ENCODE measurements at places on chromosomes 11 and 22.

GRCh38 chr11:65906602-65907001 is 6.4 kb upstream of the FOSL1 start:
- no peak for DNase-seq

DNA sequence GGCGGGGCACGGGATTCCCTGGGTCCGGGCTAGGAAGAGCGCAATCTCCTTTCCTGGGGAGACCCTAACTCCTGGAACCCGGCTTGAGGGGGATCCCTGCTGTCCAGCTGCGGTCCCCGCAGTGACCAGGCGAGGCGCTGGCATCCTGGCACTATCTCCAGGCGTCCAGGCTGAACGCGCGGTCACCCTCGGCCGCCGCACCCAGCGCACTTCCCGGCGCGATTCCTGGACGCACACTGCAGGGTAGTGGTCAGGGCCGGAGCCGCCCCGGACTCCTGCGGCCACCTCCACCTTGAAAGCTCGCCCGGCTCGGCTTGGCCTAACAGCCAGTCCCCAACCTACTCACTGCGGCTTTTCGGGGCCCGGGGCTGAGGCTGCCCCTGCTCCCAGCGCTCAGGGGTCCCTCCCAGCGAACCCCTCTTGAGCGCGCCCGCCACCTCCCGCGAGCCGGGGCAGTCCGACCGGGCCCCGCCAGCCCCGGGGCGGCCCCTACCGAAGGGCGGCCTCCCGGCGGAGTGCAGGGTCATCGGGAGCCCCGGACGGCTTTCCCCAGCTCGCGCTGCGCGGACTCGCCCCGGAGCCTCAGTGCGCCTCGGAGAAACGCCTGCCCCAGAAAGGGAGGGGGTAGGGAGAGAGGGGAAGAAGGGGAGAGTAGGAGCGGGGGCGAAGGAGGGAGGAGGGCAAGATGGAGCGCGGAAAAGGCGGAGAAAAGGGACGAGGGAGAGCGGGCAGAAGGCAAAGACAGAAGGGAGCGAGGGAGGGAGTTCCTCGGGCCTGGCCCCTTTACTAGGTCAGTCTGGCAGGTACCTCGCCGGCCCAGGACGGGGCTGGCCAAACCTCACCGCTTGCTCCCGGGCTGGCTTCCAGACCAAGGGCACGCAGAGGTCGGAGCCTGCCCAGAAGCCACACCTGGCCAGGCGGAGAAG is 1.0 kb downstream of the POU2AF3 start:
- DNase-seq: peak; percentile 52

DNA sequence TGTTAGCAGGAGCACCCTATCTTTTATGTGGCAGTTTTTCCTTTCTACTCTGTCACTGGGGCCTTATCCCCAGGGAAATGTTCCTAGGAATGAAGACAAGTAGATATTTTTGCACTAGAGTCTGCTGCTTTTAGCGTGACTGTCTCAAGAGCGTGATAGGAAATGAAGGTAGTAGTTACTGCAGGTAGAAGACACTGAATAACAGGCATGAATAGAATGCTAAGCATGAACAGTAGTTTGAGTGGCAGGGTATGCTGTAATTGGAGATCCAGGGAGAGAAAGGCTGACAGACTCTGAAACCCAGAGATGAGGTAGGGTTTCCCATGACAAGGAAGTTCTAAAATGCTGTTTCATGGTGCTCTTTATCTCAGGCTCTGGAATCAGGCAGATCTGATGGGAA is 475.1 kb downstream of the NELL1 start:
- no peak for DNase-seq

GRCh38 chr11:113385749-113386148 is 1.8 kb upstream of the ANKK1 start:
- DNase-seq: no peak

DNA sequence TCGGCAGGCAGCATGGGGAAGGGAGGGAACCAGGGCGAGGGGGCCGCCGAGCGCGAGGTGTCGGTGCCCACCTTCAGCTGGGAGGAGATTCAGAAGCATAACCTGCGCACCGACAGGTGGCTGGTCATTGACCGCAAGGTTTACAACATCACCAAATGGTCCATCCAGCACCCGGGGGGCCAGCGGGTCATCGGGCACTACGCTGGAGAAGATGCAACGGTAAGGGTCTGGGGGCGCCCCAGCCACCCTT is 204 bp downstream of the FADS2 start:
- no peak for DNase-seq

- no peak for DNase-seq
Measured at GRCh38 chr11:100810146-100810545, 123.1 kb downstream of the ARHGAP42 start.

- DNase-seq: no peak
Measured at GRCh38 chr22:39101226-39101625, 4.2 kb downstream of the APOBEC3H start.

- peak; percentile 73 for DNase-seq
Measured at GRCh38 chr11:33987975-33988580, 63.5 kb upstream of the CAPRIN1 start.

- DNase-seq: no peak
Measured at GRCh38 chr11:23413057-23413456, 552.8 kb upstream of the CCDC179 start.

GRCh38 chr11:20374741-20375300 is 11.3 kb downstream of the HTATIP2 start:
- DNase-seq: no peak

DNA sequence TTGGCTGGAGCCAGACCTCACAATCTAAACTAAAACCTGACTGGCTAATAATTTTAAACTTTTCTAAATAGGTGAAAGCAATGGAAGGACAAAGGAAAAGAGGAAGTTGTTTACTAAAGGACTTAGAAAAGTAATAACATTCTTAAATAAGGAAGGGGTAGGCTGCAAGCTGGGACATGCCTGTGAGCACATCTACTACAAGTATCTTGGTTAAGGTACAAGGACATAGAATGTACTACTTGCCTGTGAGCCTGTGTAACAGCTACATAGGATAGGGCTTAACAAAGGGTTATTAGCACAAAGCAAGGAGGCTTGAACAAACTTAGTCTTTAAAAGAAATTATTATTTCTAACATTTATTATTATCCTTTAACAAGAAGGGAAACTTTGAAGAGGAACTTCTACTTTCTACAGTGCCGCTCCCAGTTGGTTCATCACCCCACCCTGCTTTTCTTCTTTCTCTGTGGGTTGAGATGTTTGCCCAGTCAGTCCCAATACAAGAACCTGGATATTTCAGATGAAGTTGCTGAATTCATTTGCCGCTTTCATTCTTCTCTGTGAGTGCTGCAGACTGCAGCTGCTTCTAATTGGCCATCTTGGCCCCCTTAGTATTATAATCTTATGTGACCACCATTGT is 87.5 kb downstream of the PRMT3 start:
- no peak for DNase-seq

GRCh38 chr11:130403271-130403804 is 25.1 kb downstream of the ADAMTS8 start:
- DNase-seq: no peak

DNA sequence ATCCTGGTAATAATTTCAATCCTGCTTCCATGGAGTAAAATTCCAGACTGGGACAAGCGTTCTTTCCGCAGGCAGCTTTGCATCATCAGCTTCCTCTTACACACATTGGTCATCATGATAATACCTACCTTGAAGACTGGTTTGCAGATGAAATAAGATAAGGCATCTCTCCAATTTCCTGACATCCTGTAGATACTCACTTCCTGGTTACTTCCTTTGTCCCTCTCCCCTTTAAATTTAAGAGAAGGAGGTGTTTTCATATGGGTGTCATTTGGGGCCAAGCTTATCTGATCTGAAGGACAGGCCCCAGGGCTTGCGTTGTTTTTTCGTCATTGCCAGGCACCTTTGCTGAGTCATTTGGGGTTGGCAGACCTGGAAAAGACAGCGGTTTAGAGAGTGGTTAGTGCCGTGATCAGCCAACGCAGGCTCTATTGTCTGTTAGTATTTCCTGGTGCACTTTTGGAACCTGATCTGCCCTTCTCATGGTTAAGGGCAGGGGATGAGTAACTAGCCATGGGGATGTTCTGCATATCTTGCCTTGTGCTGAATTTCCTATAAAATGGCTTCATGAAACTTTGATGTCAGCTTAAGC is 24.1 kb downstream of the GRAMD1B start:
- DNase-seq: no peak

GRCh38 chr11:20035701-20036601 is 124.3 kb downstream of the DBX1 start:
- DNase-seq: no peak

DNA sequence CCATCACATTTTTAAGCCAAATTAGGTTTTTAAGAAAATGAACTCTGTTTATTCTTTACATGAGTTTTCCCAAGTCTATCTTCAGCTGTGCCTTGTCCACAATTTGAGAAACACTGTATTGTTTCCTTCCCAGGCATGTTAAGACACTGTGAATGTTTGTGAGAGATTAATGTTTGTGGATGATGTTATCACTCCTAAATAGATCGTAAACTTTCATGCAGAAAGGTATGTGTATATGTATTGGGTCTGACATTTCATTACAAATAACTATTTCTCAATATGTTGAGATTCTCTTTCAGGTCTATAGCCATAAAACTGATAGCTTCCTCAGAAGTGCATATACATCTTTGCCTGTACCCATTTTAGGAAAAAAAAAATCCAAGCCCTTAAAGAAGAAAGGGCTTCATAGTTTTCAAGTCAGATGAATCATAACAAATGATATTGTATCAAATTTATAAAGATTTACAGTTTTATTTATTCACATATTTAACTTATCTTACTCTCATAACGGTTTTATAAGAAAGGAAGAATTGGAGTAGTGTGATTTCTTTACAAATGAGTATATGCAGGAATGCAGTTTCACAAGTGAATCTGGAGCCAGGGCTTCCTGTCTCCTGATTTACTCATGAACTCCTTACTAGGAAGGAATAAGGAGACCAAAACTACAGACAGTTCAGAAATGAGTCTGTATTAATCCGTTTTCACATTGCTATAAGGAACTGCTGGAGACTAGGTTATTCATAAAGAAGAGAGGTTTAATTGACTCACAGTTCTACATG is 11.2 kb downstream of the OR8D1 start:
- DNase-seq: no peak

DNA sequence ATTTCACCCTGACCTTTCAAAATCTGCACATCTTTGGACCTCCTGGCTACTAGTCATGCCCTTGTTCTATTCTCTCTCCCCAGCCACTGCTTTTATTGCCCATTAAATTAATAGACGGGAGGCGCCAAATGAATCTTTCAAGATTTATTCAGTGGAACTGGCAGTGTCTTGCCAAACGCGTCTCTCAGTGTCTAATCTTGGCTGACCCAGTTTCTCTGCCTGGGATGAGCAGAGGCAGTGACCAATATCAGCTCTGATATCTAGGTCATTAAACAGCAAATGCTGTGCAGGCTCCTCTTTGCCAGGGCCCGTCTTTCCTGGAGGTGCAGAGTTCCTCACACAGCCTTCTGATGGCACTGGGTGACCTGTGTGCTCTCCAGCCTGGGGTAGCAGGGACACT is 74.0 kb downstream of the TRAF6 start:
- DNase-seq: no peak

DNA sequence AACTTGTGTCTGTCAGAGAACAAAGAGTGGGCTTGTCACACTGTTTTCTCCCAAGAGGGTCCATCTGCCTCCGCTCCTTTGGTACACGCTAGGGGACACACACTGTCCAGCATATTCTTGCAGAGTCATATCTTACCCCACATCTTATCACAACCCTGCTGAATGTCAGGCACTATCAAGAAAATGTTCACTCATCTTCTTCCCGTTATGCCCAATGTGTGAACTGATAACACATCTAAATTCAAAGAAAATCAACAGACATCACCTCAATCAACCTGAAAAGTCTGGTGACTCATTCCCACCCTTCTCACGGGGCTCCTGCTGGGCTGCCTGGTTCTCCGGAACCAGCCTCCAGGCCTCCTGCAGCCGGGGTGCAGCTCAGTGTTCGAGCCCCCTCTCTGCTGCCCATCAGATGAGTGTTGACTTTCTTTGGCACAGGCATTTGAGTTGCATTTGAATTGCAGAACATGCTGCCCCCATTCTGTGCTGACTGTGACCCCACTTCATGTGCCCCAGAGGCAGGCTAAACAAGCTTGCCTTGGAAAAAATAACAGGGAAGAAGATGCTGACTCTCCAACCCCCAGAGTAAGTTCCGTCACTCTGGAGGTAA is 19.4 kb downstream of the GRAP2 start:
- no peak for DNase-seq

DNA sequence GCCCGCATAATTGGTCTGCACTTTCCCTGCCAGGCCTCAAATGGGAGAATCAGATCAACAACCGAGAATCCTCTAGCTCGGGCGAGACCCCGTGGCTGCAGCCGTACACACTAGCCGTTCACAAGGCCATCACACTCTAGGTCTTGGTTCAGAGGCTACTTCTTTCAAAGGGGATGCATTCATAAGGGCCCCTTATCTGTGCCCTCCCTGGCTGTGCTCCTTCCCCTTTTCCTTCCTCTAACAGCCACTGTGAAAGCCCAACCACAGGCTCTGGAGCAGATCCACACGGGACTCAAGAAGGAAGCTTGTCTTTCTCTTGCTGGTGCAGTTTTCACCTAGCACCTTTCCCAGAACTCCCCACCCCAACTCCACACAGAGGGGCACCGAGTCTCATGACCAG is 24.5 kb downstream of the SMIM38 start:
- no peak for DNase-seq

- peak; percentile 63 for DNase-seq
Measured at GRCh38 chr22:36757668-36758211, 18.2 kb downstream of the IFT27 start.

GRCh38 chr22:19643448-19644313 is 70.6 kb upstream of the SEPTIN5 start:
- DNase-seq: no peak

DNA sequence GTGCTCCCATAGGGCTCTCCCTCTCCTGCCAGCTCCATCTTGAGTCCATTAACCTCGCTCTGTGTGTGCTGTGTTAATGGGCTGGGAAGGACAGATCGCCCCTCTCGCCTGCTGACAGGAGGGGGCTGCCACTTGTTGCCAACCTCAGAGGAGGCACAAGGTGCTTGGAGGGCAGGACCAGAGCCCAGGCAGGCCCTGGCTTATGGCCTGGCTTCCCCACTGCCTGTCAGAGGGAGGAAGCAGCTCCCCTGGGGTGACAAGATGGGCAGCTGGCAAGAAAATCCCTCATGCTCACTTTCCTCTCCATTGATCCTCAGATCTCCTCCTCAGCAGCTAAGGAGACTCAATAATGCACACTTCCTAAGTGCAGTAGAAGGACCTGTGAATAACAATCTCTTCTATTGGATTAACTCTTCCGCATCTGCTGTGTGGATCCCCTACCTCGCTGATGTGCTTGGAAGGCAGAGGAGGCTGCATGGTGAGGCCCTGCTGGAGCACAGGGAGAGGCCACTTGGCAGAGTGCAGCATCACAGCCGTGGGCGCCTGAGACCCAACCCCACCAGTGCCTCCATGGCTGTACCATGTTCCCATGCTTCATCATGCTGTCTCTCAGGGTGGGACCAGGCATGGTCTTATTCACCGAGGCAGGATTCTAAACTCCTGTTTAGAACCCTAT is 70.3 kb downstream of the TRIM29 start:
- DNase-seq: no peak

Measured in neuronal stem cell (in vitro differentiated cells).